ENCODE measurements at places on chromosomes 12 and 14.

- DNase-seq, result no peak
Observed at GRCh38 chr14:40911141-40911540, 695.5 kb upstream of the LRFN5 start.

GRCh38 chr14:105413544-105413886, 6.1 kb upstream of the MTA1 start:
- DNase-seq, result no peak

DNA sequence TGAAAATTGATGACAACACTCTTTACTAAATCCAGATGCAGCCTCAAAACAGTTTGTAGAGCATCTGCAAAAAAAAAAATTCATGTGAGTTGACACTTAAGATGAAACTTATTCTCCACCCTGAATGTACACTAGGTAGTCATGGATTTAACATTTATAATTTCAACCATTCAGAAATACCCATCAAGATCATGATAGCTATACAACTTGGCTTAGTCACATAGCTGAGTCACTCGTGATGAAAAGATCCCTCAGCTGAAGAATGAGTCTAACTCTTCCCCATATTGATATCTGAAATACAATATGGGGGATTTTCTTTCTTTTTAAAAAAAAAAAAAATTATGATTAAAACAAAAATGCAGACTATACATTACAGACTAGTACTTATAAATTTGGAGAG, 104.8 kb upstream of the PLEKHG7 start:
- no peak for DNase-seq

- peak; percentile 96 for DNase-seq
Observed at GRCh38 chr12:121190523-121191031, 19.4 kb upstream of the P2RX4 start.

DNA sequence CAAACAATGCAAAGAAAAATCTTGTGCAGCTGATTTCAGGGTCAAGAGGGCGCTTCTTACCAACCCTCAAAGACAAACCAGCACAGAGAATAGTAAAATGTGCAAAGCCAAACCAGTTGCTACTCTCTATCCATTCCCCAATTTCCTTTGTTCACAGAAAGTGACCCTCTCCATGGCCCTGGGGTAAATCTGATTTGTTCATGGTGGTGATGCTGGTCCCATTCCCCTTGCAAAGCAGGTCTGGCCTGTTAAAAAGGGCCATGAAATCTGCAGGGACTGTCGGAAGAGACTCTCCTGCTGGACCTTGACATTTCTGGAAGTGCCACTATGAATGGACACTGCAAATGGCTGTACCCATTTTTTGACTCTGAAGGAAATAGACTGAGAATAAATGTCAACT, 113.5 kb downstream of the HMGA2 start:
- no peak for DNase-seq

GRCh38 chr14:22748206-22748605, 18.3 kb upstream of the OXA1L start:
- DNase-seq, result no peak

DNA sequence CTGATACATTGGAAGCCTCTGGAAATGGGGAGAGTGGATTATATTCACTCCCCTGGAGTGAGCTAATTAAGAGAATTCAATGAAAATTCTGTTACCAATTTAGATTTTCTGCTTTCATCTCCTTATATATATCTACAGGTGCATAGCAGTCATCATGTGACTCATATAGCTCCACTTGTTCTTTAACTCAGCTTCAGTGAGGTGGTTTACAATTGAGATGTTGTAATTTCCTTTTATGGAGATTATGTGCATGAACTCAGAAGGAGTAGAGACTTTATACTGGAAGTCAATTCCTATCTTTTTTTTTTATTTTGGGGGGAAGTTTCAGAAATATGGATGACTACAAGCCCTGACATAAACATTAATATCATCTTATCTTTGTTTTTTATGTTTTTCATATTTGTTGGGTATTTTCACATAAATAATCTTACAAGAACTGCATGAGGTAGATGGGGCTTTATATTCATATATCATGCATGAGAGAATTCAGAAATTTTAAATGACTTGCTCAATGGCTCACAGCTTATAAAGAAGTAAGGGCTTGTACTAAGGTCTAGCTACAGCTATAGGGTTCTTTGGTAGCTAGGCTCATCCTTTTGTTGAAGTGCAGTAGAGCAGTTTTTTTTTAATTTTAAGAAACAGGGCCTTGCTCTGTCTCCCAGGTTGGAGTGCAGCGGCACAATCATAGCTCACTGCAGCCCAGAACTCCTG, 92.3 kb upstream of the SCAF11 start:
- no peak for DNase-seq

DNA sequence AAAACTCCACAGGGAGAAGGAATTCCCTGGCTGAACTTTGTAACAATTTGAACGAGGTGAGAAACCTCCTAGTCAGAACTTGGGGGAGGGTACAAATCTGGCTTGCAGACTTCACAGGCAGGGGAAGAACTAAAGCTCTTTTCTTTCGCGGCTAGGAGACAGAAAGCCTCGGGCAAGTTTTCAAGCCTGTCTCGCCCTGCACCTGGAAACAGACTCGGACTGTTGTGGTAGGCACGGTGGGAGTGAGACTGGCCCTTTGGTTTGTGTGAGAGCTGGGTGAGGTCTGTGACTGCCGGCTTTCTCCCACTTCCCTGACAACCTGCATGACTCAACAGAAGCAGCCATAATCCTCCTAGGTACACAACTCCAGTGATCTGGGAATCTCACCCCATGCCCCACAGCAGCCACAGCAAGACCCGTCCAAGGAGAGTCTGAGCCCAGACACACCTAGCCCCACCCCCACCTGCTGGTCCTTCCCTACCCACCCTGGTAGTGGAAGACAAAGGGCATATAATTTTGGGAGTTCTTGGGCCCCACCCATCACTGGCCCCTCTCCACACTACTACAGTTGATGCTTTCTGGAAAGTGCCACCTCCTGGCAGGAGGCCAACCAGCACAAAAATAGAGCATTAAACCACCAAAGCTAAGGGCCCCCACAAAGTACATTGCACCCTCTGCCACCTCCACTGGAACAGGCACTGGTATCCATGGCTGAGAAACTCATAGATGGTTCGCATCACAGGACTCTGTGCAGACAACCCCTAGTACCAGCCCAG, 102.7 kb upstream of the ST8SIA1 start:
- DNase-seq, result no peak

All from epithelial cell of proximal tubule (primary cell).